Mesenteric fat pad (tissue), 1 donor: ENCODE measurements at places on chromosomes 11 and 22. TPM values are rescaled to one million over a fixed set of nuclear protein-coding genes. Genes with fewer than 3 reads are reported as not detected.

The PRR33 gene
- total RNA-seq: not detected

The MS4A1 gene
- 0.22 TPM for total RNA-seq

The MUC2 gene
- total RNA-seq: 0.80 TPM

The GNG3 gene
- not detected for total RNA-seq

The PAMR1 gene
- 30.8 TPM for total RNA-seq

The OSBP gene
- total RNA-seq: 39.8 TPM

The PSMD13 gene
- total RNA-seq: 100 TPM

The UBQLNL gene
- 0.19 TPM for total RNA-seq

The CELSR1 gene
- 1.8 TPM for total RNA-seq

The MS4A12 gene
- not detected for total RNA-seq

The ZBTB16 gene
- total RNA-seq: 196 TPM

The POU2AF3 gene
- 0.58 TPM for total RNA-seq

The MYO18B gene
- total RNA-seq: 0.10 TPM

The MPST gene
- 63.8 TPM for total RNA-seq

The CREB3L1 gene
- total RNA-seq: 8.4 TPM

The UBQLN3 gene
- total RNA-seq: 0.22 TPM

The RAB3IL1 gene
- total RNA-seq: 36.5 TPM

The PGR gene
- 2.3 TPM for total RNA-seq

The APOL5 gene
- total RNA-seq: not detected

The SEC14L6 gene
- total RNA-seq: not detected

The SART1 gene
- 47.9 TPM for total RNA-seq

The CCDC15 gene
- 0.93 TPM for total RNA-seq

The GLB1L2 gene
- total RNA-seq: 0.29 TPM
